Muscle of leg (tissue), 16 donors: ENCODE measurements at places on chromosomes 1 and 21. TPM values are rescaled to one million over a fixed set of nuclear protein-coding genes. Genes with fewer than 3 reads are reported as not detected.

GRCh38 chr1:226676381-226676780, 62.7 kb downstream of the ITPKB start:
- peak; percentile 83 for DNase-seq

DNA sequence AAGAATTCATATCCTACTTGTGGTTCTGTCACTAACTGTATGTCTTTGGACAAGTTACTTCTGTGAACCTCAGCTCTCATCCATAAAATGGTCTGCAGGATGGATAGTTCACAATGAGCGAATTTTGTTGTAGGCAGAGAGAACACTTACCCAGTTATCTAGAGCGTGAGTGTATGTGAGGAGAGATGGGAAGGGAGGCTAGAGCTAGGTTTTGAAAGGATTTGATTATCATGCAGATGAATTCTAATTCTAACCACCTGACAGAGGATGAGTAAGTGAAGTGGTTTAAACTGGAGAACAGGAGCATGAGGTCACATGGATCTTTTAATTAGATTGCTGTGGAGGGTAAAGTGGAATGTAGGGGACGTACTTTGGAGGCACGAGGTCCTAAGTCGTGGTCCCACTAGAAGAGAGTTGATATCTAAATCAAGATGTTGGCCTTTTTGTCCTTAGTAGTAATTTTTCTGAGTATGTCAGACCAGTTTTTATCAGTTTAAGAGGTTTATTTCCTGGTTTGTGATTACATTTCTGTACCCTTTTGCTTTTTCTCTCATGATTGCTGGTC, 5.0 kb downstream of the SUCO start:
- DNase-seq = no peak

DNA sequence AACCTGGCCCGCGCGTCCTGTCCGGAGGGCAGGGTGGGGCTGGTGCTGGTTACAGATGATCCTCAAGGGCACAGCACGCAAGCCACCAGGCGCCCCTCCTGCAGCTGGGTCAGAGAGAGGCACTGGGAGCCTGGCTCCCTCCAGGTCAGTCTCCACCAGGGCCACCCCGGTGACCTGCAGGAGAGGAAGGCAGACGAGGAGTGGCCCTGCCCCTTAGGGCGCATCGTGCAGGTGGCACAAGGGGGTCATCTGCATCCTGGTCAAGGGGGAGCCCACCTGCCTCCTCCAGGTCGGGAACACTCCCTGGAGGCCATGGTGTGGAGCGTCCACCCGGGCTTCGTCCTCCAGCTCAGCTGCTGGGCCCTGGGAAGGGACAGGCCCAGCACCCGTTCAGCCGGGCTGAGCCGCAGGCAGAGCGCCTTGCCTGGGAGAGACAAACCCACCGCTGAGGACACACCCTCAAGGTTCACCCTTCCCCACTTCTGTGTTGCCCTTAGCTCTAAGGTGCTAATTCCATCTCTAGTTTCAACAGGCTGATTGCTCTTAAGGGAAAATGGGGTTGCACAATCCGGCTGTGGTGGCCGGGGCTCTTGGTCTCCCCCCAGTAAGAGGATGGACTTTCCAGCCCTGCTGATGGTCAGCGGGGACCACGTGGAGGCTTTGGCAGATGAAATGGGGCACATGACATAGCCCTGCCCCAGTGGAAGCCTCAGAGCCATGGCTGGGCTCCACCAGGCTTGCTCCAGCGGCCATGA, 63.2 kb downstream of the SIK1 start:
- DNase-seq = no peak

Gene TNFRSF4
- total RNA-seq = 3.2 TPM

GRCh38 chr1:46643368-46643775, 24.8 kb downstream of the ATPAF1 start:
- DNase-seq = no peak

Gene MTARC1
- 4.3 TPM for total RNA-seq

Gene ADORA1
- total RNA-seq = 2.0 TPM

GRCh38 chr1:67753776-67754525, 69.0 kb downstream of the GADD45A start:
- DNase-seq = no peak

GRCh38 chr1:220484135-220484534, 43.8 kb upstream of the MARK1 start:
- DNase-seq = peak; percentile 57

Gene TNFSF4
- total RNA-seq = 1.4 TPM

DNA sequence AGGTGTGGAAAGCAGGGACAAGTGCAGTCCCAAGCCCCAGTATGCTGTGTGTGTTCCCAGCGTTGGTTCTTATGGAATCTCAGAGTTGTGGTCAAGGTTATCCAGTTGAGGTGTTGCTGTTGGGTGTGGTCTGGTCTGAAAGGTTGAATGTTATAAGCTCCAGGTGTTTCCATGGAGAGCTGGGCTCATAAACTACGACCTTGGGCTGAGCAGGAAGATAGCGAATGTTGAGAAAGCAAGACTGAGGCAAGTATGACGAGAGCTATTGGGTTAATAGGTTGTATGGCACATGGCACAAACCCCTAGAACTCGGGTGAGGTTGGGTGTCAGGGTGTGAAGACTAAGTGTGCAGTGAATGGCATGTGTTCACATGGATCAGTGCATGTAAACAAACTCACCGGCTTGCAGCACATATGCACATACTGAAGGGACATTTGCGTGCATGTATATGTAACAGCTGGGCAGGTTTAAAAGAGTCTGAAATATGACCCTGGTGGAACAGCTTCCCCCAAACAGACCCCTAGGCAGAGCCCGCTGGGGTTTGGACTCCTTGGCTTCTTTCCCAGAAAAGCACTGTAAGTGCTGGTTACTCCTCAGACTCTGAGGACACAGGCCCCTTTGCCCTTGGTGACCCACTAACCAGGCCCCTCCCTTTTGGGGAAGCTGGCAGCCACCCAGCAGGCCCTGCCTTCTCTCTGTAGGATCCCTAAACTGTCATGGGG, 117.5 kb downstream of the NAV1 start:
- DNase-seq = peak; percentile 88

Gene NBPF9
- total RNA-seq = 21.2 TPM

DNA sequence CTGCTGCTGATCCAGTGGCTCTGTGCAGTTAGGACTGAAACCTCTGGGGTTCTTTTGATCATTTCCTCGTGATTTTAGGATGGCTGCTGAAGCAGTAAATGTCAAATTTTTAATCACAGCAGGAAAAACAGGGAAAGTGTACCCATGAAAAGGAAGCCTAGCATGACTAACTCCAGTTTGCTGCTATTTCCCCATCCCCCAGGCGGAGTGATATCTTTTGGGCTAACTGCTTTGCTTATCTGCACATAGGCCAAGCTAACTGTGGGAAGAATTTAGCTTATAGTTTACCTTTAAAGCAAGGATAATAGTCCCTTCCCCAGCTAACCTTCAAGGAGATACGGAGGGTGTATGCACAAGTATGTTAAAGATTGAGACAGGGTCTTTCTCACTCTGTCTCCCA, 149.8 kb upstream of the TNR start:
- DNase-seq = no peak

Gene EDN2
- total RNA-seq = 0.18 TPM

Gene PADI2
- 37.2 TPM for total RNA-seq

DNA sequence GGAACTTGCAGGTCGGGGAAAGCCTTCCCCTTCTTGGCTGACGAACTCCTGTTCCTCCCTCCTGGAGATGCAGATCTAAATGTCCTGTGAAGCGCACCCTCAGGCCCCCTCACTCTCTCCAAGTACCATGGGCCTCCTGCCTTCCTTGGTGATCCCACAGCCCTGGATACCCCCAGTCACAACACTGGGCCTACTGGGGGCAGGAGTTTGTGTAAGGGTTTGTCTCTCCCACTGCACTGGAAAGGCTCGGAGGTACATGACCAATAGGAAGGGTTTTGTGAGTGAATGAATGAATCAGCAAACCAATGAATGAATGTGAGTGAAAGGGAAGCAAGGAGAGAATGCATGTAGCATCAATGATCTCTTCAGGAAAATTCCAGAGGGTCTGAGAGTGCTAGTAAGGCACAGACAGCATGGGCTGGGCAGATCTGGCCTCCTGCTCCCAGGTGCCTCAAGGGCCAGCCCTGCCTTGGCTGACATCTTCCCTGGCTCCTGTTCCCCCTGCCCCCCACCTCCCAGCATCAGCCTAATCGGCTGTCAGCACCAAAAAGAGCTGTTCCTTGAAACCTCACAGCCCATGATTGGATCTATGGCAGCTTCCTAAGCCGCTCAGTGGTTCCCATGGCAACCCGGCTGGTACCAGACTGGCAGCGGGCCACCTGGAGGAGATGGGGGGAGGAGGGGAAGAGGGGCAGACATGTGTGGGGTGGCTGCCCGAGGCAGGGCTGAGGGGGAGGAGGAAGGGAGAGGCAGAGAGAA, 95.8 kb downstream of the VWA5B1 start:
- DNase-seq = no peak

DNA sequence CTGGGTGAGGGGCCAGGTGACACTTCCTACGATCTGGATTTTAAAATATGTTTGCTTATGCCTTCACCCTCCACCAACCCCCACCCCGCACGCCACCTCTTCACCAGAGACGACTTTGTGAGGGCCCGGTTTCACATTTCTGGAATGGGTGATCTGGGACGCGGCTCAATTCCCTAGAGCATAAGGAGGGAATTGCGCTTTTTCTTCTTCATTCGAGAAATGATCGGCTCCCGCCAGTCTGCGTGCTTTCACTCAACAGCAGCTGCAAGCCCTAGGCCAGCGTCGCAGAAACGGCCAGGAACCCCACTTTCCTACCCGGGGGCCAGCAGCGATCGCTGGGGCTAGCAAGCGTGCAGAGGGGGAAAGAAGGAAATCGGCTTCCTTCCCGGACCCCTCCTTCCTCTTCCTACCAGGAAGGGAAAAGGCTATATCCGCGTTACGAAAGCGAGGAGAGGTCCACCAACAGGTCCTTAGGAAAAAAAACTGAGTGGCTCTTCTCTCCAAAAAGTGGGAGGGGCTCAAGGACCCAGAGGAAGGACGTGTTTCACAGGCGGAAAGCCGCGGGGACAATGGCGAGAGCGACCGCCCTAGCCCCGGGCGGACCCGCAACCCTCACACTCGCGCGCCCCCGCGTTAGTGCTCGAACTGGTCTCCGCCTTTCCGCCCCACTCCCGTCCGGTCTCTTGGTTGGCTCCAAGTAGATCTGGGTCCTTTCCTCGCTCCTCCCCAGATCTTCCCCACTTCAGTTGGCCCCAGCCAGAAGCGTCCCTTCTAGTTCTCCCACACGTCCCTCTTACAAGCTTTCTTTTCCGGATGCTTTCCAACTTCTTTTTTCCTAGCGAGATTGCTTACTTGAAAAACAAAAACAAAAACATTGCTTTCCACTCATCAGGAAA, 1.1 kb upstream of the ADAMTS1 start:
- peak; percentile 96 for DNase-seq

DNA sequence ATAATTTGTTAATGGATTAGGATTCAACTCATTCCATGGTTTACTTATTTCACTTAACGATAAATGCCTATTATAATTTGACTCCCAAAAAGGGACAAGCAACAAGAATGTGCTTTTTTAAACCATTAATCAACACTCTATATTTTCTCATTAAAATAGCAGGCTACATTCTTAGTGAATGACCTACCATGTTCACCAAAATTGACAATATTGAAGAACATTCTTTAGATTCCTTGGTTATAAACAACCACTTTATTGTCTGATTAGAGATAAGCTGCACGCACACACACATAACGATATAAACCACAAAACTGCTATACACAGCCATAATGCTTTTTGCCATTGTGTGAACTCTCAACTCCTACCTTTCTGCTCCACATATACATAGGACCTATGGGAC, 75.4 kb upstream of the LRRC7 start:
- no peak for DNase-seq

Gene HSD11B1
- total RNA-seq = 0.18 TPM

DNA sequence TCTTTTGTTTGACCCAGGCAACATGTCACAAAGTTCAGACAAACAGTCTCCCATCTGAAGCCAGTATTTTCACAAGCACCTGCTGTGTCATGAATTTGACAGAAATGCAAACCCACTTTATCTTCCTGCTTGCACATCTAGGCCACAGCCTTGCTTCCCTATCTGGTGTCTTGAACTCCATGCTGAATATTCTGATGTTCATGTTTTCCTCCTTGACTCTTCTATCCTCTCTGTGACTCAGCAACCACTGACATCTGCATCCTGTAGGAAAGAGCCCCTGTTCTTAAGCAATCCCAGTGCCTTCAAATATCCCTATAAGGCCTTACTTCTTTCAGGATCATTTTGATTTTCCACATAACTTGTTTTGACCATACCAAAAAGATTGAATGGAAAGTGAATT, 6.5 kb downstream of the CD55 start:
- DNase-seq = no peak

Gene AQP10
- 0.04 TPM for total RNA-seq

DNA sequence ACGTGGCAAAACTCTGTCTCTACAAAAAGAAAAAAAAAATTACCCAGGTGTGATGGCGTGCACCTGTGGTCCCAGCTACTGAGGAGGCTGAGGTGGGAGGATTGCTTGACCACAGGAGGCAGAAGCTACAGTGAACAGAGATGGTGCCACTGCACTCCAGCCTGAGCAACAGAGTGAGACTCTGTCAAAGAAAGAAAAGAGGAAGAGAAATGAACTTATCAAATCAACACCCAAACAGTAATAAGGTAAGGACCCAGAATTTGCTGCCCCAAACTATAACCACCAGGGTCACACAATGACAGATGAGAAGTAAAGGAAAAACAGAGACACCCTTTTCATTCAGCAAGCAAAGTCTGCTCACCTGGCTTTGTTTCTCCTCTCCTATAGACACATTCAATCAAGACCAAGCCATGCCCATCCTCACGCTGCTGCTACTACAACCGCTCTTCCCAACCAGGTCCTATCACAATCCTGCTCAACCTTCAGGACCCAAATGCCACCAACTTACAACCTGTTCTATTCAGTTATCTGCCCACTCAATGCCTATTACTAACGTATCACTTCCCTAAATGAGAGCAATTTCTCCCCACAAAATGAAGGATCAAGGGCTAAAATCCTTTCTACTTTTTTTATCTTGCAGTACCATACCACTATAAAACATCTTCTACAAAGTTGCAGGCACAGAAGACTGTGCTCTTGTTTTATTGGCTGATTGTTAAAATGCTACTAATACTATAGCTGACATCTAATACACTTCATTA, 183.5 kb downstream of the RERE start:
- DNase-seq = no peak

DNA sequence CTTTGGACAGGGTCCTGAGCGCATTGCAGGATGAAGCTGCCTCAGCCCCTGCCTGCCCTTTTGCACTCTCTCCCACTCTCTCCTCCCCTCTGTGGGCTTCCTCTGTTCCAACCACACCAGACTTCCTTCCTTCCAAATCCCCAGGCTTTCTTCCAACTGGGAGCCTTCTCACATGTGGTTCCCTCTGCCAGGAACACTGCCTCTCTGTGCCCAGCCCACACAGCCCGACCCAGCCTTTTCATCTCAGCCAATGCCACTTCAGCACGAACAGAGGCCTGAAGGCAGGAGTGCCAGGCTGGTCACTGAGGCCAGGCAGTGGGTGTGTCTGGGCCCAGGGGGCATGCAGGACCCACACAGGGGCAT, 5.9 kb downstream of the SELENON start:
- DNase-seq = peak; percentile 74
